Gastrocnemius medialis (tissue), 4 donors: ENCODE measurements at places on chromosomes 3 and 15.

DNA sequence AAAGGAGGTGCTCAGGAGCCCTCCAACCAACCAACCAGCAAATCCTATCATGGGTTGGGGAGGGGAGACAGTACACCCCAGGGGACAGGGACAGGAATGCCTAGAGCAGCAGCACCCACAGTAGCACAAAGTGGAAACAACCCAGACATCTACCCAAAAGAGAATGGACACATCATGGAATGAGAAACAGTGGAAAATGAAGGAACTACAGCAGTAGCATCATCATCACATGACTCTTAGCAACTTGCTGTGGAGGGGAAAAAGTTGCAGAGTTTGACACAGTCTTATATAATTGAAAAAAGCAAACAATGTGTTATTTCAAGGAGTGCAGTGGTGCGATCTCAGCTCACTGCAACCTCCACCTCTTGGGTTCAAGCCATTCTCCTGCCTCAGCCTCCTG lies 11.0 kb downstream of the C3orf22 start:
- no peak for DNase-seq

GRCh38 chr3:126679318-126679751 lies 24.4 kb upstream of the TXNRD3 start:
- DNase-seq = peak; percentile 53

GRCh38 chr15:66993874-66994696 lies 71.3 kb upstream of the SMAD3 start:
- DNase-seq = no peak

GRCh38 chr15:88323976-88324740 lies 67.6 kb upstream of the NTRK3 start:
- DNase-seq = no peak

- DNase-seq = no peak
Measured at GRCh38 chr3:16606398-16606797, 1.2 kb upstream of the DAZL start.

- DNase-seq = no peak
Measured at GRCh38 chr3:81545572-81545971, 215.9 kb downstream of the GBE1 start.

DNA sequence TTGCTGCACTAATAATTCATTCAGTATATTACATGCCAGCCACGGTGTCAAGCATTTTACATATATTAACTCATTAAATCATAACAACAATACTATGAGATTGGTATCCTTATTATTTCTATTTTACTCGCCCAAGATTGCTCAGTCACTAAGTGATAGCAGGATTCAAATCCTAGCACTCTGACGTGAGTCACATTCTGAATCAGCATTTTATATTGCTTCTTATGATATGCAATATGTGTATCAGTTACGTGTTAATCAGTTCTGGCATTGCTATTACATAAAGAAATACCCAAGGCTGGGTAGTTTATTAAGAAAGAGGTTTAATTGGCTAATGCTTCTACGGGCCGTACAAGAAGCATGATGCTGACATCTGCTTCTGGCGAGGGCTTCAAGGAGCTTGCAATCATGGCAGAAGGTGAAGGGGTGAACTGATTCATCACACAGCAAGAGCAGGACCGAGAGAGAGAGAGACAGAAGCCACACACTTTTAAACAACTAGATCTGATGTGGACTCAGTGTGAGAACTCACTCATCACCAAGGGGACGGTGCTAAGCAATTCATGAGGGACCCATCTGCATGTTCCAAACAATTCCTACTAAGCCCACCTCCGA lies 166.5 kb upstream of the TMCO5A start:
- DNase-seq = no peak

- DNase-seq = no peak
Measured at GRCh38 chr15:80866936-80867335, 87.8 kb downstream of the CEMIP start.

DNA sequence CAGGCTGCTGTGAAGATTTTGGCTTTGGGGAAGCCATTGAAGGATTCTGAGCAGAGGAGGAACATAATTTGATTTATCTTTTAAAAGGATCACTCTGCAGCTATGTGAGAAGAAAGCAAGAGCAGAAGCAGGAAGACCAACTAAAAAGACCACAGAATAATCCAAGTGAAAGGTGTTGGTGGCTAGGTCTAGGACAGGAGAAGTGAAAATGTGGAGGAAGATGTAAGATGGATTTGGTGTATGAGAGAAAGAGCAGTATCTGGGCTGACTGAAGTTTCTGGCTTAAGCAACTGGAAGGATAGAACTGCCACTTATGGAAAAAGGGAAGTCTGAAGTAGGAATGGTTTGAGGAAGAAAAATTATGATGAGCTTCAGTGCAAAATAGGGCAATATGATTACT lies 62.0 kb downstream of the SFMBT1 start:
- DNase-seq = no peak

- no peak for DNase-seq
Measured at GRCh38 chr3:97691354-97691753, 73.2 kb upstream of the ARL6 start.

GRCh38 chr15:89419370-89419984 lies 76.9 kb downstream of the RHCG start:
- no peak for DNase-seq

- peak; percentile 16 for DNase-seq
Measured at GRCh38 chr3:30766522-30766921, 127.9 kb downstream of the GADL1 start.

- no peak for DNase-seq
Measured at GRCh38 chr15:76056931-76057330, 2.9 kb upstream of the TMEM266 start.

GRCh38 chr3:14371573-14372474 lies 30.6 kb upstream of the SLC6A6 start:
- DNase-seq = peak; percentile 91

GRCh38 chr15:60708684-60709083 lies 229.7 kb upstream of the ICE2 start:
- DNase-seq = no peak

DNA sequence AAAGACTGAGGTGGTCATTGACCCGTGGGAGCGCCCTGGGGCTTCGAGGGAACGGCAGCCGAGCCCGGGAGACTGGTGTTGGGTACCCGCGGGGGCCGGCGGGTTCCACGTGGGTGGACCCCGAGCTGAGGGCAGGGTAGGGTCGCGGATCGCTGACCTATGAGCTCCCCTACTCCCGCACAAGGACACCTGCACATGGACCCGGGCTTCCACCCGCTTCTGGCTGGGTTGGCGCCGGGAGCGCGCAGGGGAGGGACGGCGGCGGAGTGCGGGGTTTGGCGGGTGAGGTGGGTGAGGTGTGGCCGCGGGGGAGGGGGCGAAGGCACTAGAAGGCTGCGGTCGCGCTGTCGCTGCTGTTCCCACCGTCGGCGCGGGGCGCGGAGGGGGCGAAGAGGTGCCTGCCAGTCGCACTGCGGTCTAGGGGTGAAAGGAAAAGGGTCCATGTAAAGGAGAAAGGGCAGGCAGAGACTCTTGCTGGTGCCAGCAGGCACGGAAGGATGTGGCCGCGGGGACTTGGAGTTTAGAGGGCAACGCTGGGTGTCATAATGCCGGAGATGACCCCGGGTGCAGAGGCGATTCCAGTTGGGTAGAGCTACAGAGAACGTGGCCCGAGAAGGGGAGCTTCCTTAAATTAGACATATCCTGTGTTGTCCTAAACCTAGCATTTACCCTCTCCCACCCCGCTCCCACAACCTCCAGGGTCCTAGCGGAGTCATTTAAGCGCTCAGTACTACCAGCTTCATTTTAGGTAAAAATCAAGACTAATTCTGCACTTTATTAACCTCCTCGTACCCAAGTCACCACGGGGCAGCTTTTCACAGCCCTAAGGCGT lies 245.9 kb upstream of the TOPAZ1 start:
- DNase-seq = no peak

GRCh38 chr3:112688819-112689218 lies 47.9 kb upstream of the CCDC80 start:
- DNase-seq = no peak

- DNase-seq = no peak
Measured at GRCh38 chr15:64158363-64159134, 4.3 kb downstream of the PPIB start.

- no peak for DNase-seq
Measured at GRCh38 chr3:20837676-20838302, 651.8 kb upstream of the SGO1 start.

DNA sequence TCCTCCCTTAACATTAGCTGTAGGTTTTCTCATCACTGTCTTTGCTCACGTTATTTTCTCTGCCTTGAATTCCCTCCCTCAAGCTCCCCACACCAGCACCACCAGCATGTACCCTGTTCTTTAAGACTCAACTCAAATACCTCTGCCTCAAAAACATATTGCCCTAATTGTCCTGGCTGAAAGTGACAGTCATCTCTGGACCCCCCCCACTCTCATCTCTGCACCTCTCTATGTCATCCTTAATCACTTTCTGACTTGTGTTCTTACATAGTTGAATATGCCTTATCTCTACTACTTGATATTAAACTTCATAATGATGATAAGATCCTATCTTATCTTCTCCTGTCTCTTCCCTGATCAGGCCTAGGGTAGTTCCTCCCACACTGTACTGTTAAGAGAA lies 345.2 kb upstream of the TPRG1 start:
- DNase-seq = no peak

GRCh38 chr3:159185443-159186050 lies 383.7 kb downstream of the MFSD1 start:
- DNase-seq = no peak

GRCh38 chr3:65641045-65641444 lies 397.7 kb downstream of the MAGI1 start:
- no peak for DNase-seq

- DNase-seq = peak; percentile 27
Measured at GRCh38 chr3:129016356-129016719, 15.2 kb downstream of the EFCC1 start.

GRCh38 chr15:42062284-42062806 lies 32.0 kb downstream of the PLA2G4D start:
- no peak for DNase-seq

- no peak for DNase-seq
Measured at GRCh38 chr3:69305011-69305410, 80.9 kb downstream of the FRMD4B start.

- no peak for DNase-seq
Measured at GRCh38 chr15:64739156-64739555, 36.2 kb downstream of the RBPMS2 start.

DNA sequence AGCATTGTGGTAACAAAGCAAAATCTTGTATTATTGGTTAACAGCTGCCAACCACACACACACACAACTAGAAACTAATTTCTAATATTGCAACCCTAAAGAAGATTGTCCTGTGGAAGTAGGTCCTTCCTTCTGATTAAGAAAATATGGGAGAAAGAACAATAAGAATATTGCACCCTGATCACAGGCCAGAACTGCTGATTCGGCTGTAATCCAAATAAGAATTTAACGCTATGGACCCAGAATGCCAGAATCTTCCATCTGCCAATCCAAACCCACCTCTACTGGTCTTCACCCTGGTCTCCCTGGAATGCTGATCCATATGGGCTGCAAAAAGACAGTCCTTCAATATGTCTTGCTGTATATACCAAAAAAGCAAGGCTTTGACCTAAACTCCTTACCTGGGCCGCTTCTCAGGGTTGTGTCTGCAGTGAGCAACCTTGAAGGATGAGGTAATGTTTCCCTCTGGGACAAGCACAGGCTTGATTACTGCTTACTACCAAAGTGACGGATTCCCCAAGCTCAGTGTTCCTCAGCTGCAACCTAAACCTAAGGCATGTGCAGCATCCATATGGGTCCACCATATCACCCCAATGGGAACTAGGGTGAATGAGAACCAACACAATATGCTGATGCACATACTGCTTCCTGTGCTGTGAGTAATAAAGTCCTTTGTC lies 8.0 kb downstream of the CCDC14 start:
- DNase-seq = no peak

- peak; percentile 36 for DNase-seq
Measured at GRCh38 chr3:150727653-150728502, 24.2 kb upstream of the ERICH6 start.

- DNase-seq = no peak
Measured at GRCh38 chr15:42820811-42821210, 83.9 kb upstream of the CDAN1 start.

- no peak for DNase-seq
Measured at GRCh38 chr15:25501828-25502446, 63.1 kb upstream of the UBE3A start.

- no peak for DNase-seq
Measured at GRCh38 chr3:159884661-159885402, 103.8 kb upstream of the IL12A start.

- no peak for DNase-seq
Measured at GRCh38 chr3:14806641-14807263, 12.0 kb upstream of the FGD5 start.

DNA sequence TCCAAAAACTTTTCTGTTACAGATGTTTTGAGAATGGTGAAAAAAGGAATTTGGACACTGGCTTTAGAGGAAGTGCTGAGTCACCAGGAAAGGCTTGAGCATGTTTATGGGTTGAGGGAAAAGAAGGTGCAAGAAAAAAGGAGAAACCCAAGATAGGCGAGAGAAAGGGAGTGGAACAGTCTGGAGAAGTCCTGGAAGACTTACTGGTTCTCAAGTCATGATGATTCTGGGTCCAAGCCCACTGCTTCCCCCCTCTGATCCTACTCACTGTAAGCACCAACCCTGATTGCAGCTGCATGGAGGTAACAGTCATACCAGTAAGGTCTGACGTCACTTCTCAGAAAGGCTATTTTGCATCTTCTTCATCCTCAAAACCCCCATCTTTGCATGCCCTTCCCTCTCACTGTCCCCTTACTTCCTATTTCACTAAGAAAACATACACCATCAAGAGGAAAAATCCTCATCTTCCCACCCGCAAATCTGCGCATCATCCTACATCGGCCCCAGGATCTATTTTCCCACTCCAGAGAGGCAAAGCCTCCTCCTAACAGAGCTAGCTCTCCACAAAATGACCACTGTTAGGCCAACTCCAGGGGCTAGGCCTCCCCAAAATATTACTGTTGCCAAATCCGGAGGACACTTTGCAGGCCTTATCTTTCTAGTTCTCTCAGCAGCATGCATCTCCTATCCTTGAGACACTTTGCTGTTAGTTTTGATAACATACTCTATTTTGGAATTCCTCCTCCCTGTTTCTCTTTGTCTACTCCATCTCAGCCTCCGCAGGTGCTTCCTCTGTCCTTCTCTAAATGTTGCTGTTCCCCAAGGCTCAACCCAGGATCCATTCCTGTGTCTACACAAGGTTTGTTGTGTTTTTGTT lies 3.2 kb upstream of the ATP13A3 start:
- no peak for DNase-seq

DNA sequence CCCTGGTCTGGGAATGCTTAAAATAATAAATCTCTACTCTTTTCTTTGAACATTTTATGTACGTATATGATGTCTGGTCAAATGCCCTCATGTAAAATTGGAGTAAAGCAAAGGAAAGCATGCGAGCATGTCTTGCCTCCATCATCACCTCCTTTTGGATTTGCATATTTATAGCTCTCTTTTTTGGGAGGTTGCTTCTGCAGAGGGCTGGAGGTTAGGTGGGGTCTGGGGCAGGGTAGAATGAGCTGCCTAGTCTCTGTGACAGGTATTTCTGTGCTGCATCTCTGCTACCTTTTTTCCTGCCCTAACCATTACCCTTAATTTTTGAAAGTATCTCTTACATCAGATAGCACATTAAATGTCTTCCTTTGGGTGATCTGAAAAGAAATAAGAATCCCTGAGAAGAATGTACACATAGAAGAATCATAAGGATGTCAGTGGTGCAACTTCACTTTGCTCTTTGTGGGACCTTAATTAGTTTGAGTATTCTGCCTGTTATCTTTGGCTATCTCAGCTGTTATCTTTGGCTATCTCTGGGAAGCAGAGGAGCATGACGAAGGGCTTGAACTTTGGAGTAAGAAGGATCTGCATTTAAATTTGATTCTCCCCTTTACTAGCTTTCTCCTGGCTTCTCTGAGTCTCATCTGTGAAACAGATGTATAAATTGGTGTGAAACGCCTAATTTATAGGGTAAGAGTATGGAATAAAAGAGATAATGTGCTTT lies 40.2 kb downstream of the PPM1L start:
- DNase-seq = no peak

- DNase-seq = no peak
Measured at GRCh38 chr15:74783808-74784175, 1.9 kb downstream of the CSK start.
